ENCODE measurements at places on chromosomes 13 and 19.

DNA sequence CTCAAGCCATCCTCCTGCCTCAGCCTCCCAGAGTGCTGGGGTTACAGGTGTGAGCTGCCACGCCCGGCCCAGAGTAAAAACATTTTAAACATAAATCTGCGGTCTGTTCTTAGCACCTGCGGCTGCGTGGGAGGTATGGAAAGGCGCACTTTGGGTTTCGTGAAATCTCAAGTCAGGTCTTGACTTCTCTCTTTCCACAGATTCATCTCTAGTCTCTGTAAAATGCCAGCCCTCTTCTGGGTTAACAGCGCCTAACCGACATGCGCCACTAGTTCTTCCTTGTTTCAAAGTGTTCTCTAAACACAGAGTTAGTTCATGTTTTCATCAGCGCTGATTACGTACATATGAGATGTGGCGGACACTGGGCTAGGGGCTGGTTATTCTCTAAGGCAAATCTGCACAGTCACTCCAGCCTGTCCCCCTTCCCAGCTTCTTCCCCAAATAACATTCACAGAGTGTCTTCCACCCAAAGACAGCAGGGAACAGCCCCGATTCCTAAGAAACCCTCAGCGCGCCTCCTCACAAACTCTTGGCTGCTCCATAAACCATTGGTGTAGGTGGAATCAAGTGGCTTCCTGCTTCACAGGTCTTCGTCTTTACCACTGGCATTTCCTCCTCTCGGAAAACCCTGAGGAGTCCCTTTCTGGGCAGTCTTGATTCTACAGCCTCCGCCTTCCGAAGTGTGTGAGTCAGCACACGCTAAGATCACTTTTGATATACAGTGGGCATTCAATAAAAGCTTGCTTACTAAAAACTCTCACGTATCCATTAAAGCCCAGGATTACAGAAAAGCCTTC, 1.4 kb downstream of the PARP4 start:
- no peak for DNase-seq

DNA sequence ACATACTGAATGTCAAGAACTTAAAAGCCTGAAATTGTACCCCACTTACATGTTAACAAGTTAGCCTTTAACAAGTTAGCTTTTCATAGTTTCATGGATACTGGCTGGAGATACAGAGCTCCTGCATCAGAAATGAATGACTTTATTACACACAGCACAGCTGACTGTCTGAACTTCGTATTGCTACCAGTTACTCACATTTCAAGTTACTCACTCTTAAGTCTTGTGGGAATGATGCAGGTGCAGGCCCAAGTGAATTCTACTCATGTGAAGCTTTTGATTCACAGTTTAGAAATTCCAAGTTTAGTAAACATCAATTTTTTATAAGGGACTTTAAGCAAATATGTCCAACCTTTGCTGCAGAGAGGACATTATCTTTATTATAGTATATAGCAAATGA, 762.2 kb upstream of the PRR20A start:
- no peak for DNase-seq

- DNase-seq: no peak
Observed at GRCh38 chr19:40667602-40668001, 22.8 kb downstream of the NUMBL start.

GRCh38 chr13:66264971-66265370, 965.2 kb downstream of the PCDH9 start:
- no peak for DNase-seq

DNA sequence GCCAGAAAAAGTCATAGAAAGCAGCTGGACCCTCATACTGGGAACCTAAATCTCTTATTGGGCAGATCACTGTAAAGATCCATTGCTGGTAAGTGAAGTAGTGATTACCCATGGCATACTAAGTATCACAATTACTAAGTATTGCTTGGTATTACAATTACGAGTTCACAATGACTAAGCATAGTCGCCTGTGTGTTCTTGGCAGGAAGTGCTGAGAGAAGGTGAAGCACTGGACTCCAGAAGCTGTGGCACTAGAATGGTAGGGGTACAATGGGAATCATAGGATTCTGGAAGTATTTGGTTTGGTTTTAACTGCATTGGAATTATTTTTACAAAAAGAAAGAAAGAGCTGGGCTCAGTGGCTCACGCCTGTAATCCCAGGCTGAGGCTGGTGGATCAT, 20.3 kb downstream of the LGALS16 start:
- no peak for DNase-seq

GRCh38 chr19:55324662-55325061, 479 bp downstream of the TMEM150B start:
- DNase-seq: no peak

GRCh38 chr13:90933097-90933826, 414.2 kb upstream of the MIR17HG start:
- no peak for DNase-seq

- DNase-seq: no peak
Observed at GRCh38 chr13:110565296-110565695, 3.8 kb upstream of the RAB20 start.

DNA sequence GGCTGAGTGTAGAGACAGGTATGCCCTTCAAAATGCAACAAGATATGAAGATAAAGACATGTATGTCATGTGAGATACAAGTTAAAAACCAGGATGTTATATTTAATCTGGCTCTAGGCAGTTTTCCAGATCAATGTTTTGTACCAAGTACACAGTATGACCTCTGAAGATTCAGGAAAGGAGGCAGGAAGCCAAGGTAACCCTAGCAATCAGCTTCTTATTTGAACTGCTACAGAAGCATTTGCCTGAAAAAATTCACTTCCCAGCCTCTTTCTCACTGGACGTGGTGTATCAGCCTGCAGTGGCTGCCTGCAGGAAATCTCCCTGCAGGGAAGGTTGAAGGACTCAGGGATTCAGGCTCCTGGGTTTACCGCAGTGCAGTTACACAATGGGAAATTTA, 24.1 kb downstream of the OLFM4 start:
- no peak for DNase-seq

GRCh38 chr13:114167426-114167825, 11.6 kb upstream of the CFAP97D2 start:
- no peak for DNase-seq

DNA sequence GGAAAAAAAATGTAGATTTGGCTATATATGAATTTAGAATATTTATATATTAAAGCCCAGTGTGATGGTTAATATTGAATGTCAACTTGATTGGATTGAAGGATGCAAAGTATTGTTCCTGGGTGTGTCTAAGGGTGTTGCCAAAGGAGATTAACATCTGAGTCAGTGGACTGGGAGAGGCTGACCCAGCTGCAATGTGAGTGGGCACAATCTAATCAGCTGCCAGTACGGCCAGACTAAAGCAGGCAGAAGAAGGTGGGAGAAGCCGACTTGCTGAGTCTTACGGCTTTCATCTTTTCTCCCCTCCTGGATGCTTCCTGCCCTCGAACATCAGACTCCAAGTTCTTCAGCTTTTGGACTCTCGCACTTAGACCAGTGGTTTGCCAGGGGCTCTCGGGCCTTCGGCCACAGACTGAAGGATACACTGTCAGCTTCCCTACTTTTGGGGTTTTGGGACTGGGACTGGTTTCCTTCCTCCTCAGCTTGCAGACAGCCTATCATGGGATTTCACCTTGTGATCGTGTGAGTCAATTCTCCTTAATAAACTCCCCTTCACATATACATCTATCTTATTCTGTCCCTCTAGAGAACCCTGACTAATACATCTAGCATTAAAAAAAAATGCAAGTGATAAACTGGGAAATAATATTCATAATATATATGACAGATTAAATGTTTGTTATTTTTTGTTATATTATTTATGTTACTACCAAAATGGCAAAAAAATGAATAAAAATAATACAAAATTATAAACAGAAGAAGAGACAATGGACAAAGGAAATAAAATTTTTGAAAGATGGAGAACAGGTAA, 122.4 kb downstream of the DLEU7 start:
- DNase-seq: no peak

DNA sequence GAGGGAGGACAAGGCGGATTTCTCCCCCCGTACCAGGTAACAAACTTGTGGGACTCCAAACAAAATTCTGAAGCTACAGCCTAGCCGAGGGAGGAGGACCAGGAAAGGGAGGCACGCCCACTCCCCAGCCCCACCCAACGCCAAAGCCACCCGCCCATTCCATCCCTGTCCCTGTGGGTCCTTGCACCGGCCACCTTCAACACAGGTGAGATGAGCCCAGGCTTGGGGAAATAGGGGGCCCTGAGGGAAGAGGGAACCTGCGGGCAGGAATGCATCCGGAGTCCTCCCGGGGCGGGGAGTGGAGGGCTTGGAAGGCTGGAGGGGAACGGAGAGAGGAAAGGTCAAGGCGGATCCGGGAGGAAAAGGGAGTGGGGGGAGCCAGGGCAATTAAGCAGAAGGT, at the start of gene BEST2:
Gene BEST2 (plus strand): TSS at position 157 of the 400 bp plus-strand sequence. CDS start 802 bp downstream, outside the sequence.
- DNase-seq: no peak

- DNase-seq: no peak
Observed at GRCh38 chr13:43003010-43003409, 11.0 kb upstream of the EPSTI1 start.

- no peak for DNase-seq
Observed at GRCh38 chr13:113299951-113300350, 2.9 kb downstream of the LAMP1 start.

DNA sequence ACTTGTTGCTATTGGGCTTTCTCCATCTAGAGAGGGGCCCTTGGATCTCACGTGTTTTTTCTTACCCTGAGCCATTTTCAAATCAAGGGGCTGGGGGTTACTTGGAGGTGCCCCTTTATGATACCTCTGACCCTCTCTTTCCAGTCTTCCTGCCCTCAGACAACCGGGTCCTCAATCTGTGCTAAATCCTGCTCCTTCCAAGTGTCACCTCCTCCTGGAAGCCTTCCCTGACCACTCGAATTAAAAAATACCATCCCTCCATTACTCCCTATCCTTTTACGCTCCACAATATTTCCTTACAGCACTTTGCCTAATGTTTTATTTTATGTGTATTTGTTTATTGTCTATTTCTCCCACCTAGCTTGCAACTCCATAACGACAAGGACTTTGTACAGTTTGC, 3.3 kb downstream of the KLK8 start:
- DNase-seq: no peak

GRCh38 chr13:83935566-83935965, 53.3 kb upstream of the SLITRK1 start:
- no peak for DNase-seq

DNA sequence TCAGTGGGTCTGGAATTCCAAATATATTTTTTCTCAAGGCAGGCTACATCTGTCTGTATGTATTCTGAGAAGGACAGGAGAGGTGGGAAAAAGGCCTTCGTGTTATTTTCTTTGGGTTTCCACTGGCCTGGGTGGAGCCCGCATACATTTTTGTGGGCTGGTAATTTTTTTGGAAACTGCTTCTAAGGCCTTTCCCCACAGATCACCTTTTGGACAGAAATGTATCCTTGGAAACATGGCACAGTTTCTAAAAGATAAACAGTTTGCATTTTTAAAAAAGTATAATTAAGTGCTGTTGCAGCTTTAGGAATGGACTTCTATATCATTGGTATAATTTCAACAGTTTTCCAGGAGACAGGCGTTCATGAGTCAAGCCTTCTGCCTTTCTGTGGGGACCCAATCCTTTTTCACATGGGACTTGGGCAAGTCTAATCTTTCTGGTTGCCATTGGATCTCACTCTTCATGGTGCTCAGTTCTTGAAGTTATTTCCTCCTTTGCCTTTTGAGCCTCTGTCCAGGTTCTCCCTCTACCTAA, 8.9 kb downstream of the RFX2 start:
- no peak for DNase-seq

- DNase-seq: no peak
Observed at GRCh38 chr13:100543872-100544602, 44.6 kb downstream of the GGACT start.

- DNase-seq: no peak
Observed at GRCh38 chr19:3563709-3564524, 6.5 kb upstream of the MFSD12 start.

GRCh38 chr19:56508290-56508778, 679 bp downstream of the ZNF471 start:
- DNase-seq: no peak

GRCh38 chr13:73673931-73674330, 460.3 kb downstream of the KLF12 start:
- DNase-seq: no peak

DNA sequence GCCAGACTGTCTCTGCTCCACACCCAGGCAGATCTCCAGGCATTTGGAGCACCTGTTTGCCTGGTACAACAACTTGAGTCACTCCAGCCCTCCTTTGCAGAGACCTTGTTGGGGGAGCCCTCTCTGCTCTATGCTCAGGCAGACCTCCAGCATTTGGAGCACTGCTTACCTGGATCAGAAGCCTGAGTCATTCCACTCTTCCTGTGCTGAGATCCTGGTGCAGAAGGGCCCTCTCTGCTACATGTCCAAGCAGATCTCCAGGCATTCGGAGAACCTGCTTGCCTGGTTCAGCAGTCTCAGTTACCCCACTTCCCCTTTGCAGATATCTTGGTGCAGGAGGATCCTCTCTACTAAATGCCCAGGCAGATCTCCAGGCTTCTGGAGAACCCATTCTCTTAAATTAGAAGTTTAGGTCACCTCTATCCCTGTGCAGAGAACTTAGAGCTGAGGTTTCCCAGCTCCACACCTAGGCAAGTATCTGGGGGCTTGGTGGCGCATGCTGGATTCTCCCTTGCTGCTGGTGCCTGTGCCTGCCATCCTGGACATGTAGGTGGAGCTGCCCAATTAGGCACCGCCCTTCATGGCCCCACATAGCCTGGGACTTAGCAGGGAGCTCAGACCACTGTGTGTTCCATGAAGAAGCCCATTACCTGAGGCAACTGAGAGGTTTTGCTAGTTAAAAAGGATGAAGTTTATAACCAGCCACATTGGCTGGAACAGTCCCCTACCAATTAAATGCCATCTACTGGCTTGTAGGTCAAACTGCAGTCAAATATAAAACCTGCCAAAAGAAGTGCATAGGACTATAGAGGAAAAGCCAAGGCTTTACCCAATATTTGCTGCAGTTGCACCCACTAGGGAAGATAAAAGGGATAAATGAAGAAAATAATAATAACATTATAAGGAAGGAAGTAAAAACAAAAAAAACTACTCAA, 97.6 kb upstream of the SLITRK6 start:
- DNase-seq: no peak

- DNase-seq: no peak
Observed at GRCh38 chr19:5369962-5370367, 29.4 kb upstream of the PTPRS start.

DNA sequence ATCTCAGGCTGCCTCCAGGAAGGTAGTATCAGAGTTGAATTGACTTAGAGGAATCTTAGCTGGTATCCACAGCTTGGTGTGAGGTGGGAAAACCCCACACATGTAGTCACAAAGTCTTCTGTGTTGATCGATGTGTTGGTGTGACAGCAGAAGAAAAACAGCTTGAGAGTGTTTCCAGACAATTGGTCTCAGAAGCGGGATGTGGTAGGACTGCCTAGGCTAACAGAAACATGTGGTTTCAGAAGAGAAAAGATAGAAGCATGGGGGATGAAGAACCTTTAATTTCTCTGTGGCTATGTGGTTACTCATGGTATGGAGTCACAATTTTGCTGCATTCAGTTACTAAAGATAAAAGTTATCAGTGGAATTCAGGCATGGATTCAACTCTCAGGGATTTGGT, 134.7 kb upstream of the SLITRK5 start:
- DNase-seq: no peak

GRCh38 chr13:28161370-28161769, 23.0 kb downstream of the PAN3 start:
- DNase-seq: no peak

- no peak for DNase-seq
Observed at GRCh38 chr13:53167561-53167960, 138.9 kb downstream of the OLFM4 start.

- no peak for DNase-seq
Observed at GRCh38 chr13:80591976-80592740, 251.2 kb upstream of the SPRY2 start.

GRCh38 chr13:71618159-71618558, 248.8 kb downstream of the DACH1 start:
- no peak for DNase-seq

Measured in sciatic nerve (tissue), 2 donors.